ENCODE measurements at places on chromosomes 5 and 9.

DNA sequence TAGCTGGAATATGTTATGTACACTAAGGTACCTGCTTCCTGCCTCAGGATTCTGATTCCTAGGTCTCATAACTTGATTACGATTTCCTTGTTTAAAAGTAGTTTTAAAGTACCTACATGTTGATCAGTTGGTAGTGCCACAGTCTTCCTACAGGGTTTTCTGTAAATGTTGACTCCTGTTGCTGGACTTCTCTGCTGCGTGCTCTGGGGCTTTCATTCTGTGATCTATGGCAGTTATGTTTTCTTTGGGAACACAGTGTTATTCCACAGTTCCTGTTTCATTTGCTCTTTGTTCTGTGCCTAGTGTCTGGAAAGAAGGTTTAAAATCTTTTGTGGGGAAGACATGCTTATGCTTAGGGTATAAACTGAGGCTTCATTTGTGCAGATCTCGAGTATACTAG, 343.5 kb downstream of the PLK2 start:
- DNase-seq = no peak

DNA sequence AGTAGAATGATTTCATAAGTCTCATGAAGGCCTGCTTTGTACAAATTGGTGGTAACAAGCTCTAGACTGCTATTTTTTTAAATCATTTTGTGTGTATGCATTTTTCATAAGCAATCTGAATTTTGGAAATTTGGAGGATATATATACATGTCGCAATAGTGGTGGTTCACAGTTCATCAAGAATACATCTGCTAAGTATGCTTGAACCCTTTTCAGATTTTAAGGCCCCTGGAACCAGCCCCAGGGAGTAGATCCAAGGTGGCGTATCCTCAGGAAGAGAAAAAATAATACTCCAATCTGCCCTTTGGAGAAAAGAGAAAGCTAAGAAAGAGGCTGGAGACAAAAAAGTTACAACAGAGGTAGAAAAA, 141.6 kb downstream of the HINT1 start:
- no peak for DNase-seq

- no peak for DNase-seq
These were observed 148.4 kb upstream of the PAPPA start for GRCh38 chr9:116005205-116005604.

DNA sequence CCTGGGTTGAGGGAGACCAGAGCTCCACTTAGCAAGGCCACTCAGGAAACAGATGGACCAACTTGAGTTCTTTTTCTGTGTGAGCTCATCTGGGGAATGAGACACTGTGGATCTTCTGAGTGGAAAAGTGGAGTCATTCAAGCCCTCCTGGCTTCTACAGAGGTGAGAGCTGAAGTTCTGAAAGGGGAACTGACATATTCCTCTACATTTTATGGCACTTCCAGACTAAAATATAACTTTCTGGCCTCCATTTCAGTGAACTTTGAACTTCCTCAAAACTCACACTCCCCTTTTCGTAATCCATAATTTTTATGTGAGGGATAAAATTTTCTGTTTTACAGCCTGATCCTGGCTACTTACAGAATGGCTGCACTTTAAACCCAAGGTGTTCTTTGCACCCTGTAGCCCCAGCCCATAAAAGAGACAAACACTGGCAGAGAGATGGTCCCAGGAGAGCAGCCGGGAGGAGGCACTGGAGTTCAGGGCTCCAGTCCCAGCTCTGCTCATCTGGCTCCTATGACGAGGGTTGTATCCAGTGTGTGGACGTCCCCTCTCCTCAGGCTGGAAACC, 10.8 kb downstream of the SPAAR start:
- no peak for DNase-seq

GRCh38 chr9:69675563-69675962, 3.4 kb upstream of the APBA1 start:
- no peak for DNase-seq

GRCh38 chr5:68182534-68182933, 33.0 kb upstream of the PIK3R1 start:
- no peak for DNase-seq

DNA sequence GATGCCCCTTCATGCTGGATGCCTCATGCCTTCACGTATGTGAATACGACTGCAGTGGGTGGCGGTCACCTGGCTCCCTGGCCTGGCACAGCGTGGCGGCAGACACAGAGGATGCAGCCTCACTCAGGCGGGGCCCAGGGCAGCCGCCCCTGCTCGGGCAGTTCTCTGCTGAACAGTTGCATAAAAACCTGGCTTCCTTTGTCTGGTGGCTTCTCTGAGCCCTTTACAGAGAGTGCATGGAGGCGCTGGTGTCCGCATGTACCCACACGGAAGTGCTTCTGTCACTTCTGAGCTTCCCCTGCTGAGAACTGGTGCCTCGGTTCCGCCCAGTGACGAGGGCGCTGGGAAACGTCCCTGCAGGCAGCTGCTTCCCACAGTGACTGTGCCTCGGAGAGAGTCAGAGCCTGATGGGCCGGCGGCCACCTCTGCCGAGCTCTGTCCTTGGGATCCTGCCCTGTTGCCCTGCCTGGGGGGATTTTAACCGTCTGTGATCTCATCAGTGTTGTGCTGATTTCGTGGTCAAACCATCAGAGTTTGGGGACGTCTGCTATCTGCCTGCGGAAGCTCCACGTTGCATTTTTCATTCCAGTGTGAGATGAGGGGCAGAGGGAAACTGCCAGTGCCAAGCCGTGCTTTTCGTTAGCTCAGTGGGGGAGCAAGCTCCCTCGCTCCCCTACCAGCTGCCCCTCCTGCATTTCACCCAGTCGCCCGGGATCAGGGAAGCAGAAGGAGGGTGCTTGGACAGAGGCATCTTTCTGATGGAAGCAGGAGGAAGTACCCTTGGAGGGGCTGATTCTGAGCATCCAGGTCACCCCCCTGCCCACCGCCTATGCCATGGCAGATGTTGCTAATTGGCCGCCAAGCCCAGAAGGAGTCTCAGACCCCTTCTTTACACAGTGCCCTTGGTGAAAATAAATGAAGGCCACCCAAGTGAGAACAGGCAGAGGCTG, 153.0 kb upstream of the COL5A1 start:
- peak; percentile 55 for DNase-seq

- DNase-seq = no peak
These were observed 297.6 kb downstream of the NTRK2 start for GRCh38 chr9:84966876-84967830.

DNA sequence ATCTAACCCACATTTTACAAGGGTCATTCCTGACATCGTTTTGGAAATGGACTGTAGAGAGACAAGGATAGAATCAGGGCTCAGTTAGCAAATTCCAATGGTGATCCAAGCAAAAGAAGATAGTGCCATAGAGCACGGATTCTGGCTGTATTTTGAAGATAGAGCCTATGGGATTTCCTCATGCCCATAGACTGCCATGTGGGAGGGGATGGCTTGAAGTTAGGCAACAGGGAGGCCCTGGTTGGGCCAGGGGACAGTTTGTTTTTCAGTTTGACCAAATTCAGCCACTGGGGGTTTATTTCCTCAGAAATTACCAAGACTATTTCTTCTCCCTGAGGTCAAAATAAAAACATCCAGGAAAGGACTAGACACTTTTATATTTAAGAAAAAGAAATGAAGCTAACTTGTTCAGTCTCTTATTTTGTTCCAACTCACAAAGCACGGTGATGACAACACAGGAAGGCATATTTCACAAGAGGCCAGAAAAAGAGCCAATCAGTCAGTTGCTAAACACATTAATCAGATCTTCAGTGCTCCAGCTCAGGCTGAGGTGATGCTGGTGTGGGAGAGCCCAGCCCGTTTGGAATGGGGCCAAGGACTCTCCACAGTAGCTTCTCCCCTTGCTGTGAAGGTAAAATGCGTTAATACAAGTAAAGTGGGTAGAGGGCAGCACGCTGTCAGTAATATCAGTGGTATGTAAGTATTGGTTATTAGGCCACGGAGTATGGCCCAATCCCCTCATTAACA, 4.4 kb upstream of the DCTN4 start:
- peak; percentile 97 for DNase-seq

DNA sequence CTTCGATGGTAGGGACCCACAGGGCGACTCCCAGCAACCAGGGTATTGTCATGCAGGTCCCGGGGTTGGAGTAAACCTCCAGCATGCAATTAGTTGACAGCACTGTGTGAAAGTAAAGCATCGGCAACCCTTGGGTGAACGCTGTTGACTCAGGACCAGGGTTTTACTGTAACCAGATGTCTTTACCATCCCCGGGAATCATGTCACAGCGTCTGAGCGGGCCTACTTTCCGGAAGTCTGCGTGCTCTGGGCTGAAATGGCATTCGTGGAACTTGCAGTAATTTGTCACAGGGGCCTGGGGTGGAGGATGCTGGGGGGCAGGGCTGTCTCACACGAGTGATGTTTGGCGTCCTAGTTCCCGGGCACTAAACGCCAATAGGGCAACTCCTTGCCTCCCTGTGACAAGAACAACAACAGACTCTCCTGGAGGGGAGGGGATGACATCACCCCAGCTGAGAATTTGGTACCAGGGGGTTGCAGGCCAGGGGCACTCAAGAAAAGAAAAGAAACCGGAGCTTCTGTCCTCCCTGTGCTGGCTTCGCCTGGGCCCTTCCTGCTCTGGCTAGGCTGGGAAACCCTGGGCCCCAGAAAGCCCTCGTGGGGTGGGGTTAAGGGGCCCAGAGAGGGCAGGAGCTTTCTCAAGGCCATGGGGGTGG, 10.1 kb upstream of the UBAC1 start:
- no peak for DNase-seq

All from cardiac fibroblast (primary cell).